ENCODE measurements at places on chromosomes 5 and 9.

DNA sequence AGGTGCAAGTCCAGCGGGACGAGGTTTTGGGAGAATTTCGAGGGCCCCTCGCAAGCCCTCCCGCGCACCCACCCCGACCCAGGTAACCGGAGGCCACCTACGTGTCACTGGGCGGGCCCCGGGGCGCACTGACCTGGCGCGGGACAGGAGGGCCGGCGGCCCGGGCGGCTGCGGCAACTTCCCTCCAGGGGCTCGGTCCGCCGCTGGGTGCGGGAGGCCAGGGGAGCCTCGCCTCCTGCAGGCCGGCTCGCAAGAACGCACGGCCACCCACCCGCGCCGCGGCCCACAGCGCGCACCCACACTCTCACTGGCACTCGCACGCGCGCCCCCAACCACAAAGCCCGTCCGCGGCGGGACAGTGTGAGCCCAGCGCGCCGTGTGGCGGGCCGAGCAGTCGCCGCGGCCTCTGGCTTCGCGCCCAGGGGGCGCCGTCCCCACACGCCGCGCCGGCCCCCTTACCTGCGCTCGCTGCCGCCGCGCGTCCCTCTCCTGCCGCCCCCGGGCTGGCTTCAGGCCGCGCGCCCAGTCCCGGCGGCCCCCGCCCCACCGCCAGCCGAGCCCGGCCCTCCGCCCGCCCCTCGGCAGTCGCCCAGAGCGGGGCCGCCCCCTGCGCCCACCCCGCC is 451 bp downstream of the LPAR1 start:
- peak; percentile 21 for DNase-seq
- H3K27me3 ChIP-seq, result peaks cover 77% of the 10 kb centered on the region
- H3K4me3 ChIP-seq, result peak overlapping the region; percentile 71
- peaks cover 20% of the 10 kb centered on the region for H3K4me1 ChIP-seq
- H3K27ac ChIP-seq, result peak overlapping the region; percentile 82

GRCh38 chr5:165187815-165188214 is 1682.4 kb downstream of the MAT2B start:
- H3K27me3 ChIP-seq, result no peaks in the 10 kb centered on the region
- H3K4me1 ChIP-seq, result no peaks in the 10 kb centered on the region
- no peak for DNase-seq
- H3K27ac ChIP-seq, result no peak overlapping the region

DNA sequence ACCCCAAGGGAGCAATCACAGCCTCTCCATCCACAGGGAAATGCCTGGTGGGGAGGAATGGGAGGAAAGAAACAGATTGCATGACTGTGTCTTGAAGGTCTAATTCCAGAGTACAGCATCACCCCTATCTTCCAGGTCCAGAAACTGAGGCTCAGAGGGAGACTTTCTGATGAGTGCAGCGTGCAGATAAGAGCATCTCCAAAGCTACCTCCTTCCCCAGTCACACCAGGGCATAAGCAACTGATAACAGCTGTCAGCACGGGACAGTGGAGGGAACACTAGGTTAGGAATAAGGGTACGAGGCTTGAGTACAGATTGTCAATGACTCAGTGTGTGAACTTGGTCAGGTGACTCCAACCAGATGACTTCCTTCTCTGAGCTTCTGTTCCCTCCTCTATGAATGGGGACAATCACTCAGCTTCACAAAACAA is 126.9 kb downstream of the KCNIP1 start:
- H3K36me3 ChIP-seq, result no peaks in the 10 kb centered on the region
- no peak overlapping the region for H3K4me3 ChIP-seq
- H3K27ac ChIP-seq, result no peak overlapping the region
- H3K27me3 ChIP-seq, result no peaks in the 10 kb centered on the region
- peaks cover 40% of the 10 kb centered on the region for H3K4me1 ChIP-seq

DNA sequence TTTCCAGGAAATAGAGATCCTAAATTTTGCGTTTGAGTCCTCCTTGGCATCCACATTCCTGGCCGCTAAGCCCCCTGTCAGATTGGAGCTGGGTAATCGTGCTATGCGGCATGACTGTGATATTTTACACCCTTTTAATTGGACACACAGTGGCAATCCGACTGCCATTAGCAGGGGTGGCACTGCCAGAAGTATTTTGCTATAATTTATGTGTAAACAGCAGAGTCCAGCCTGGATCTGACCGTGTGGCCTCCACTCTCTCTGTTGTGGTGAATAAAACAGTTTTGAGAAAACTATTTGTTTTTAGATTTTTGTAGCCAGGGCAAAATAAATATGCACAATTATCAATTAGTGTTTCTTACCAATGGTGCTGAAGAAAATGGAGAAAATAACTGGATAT is 281.0 kb upstream of the IRX2 start:
- no peaks in the 10 kb centered on the region for H3K36me3 ChIP-seq
- H3K4me1 ChIP-seq, result no peaks in the 10 kb centered on the region
- H3K27me3 ChIP-seq, result peaks cover 8% of the 10 kb centered on the region
- no peak for DNase-seq
- H3K27ac ChIP-seq, result no peak overlapping the region
- no peak overlapping the region for H3K4me3 ChIP-seq

- no peaks in the 10 kb centered on the region for H3K27me3 ChIP-seq
- peaks cover 15% of the 10 kb centered on the region for H3K36me3 ChIP-seq
- DNase-seq, result peak; percentile 2
- peaks cover 45% of the 10 kb centered on the region for H3K4me1 ChIP-seq
- no peak overlapping the region for H3K27ac ChIP-seq
These were observed 17.3 kb downstream of the TCF7 start for GRCh38 chr5:134131578-134132350.

- no peaks in the 10 kb centered on the region for H3K27me3 ChIP-seq
- peaks cover 14% of the 10 kb centered on the region for H3K36me3 ChIP-seq
- no peak overlapping the region for H3K4me3 ChIP-seq
- DNase-seq, result no peak
- no peak overlapping the region for H3K27ac ChIP-seq
- peaks cover 36% of the 10 kb centered on the region for H3K4me1 ChIP-seq
These were observed 2.0 kb upstream of the RNF14 start for GRCh38 chr5:141966963-141967333.

DNA sequence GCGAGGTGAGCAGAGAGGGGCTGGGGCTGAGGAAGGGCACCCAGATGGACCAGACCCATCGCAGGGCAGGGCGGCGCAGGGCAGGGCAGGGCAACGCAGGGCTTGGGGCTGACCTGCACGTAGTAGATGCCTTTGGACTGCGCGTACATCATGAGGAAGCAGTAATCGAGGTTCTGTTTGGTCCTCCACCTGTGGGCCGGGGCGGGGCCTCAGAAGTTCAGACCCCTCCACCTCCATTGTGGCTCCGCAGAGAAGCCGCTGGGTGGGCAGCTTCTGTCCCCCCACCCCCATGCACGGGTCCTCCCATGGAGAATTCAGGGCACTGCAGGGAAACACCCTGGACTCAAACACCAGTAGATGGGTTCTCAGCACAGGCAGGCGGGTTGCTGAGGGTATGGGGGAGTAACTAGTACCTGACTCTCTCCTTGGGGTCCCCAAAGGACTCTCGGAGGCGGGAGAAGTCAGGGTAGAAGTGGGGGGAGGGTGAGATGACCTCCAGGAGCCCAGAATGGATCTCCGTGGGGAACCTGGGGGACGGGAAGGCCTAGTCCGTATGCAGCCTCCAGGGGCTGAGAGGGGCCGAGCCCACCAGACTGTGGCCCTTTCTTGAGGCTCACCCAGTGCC is 6.4 kb downstream of the LTC4S start:
- peaks cover 67% of the 10 kb centered on the region for H3K4me1 ChIP-seq
- no peak for DNase-seq
- H3K27me3 ChIP-seq, result no peaks in the 10 kb centered on the region
- H3K27ac ChIP-seq, result no peak overlapping the region
- no peak overlapping the region for H3K4me3 ChIP-seq

DNA sequence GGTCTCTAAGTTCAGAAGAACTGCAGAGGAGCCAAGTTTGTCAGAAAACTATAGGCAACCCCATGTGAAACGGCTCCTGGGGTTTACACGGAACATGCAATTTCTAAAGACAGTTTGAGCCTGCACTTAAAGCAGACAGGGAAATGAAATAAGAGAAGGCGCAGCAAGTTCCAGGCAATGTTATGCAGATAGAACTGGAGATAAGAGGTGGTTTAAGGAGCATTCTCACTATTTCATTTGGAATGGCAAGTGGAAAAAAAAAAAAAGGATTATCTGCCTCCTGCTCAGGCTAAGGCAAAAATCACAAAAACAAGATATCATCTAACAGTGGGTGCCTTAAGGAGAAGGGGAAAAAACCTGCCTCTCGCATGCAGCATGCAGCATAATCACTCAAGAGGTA is 2252.4 kb downstream of the MAT2B start:
- DNase-seq, result no peak
- no peaks in the 10 kb centered on the region for H3K36me3 ChIP-seq
- no peak overlapping the region for H3K4me3 ChIP-seq
- no peaks in the 10 kb centered on the region for H3K27me3 ChIP-seq
- H3K4me1 ChIP-seq, result no peaks in the 10 kb centered on the region
- no peak overlapping the region for H3K27ac ChIP-seq

GRCh38 chr5:179986328-179986727 is 78.6 kb upstream of the TBC1D9B start:
- H3K4me3 ChIP-seq, result no peak overlapping the region
- no peaks in the 10 kb centered on the region for H3K4me1 ChIP-seq
- no peak overlapping the region for H3K27ac ChIP-seq
- H3K36me3 ChIP-seq, result no peaks in the 10 kb centered on the region
- no peaks in the 10 kb centered on the region for H3K27me3 ChIP-seq

DNA sequence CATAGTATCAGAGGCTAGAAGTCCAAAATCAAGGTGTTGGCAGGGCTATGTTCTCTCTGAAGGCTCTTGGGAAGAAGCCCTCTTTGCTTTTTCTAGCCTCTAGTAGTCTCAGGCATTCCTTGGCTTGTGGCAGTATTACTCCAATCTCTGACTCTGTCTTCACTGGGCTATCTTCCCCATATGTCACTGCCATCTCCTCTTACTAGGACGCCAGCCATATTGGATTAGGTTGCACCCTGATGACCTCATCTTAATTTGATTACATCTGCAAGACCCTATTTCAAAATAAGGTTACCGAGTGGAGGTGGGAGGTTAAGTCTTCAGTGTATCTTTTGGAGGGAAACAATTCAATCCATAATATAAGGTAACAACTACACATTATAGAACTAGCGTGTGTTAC is 21.3 kb upstream of the EBF1 start:
- no peaks in the 10 kb centered on the region for H3K36me3 ChIP-seq
- no peak for DNase-seq
- no peaks in the 10 kb centered on the region for H3K27me3 ChIP-seq
- peaks cover 7% of the 10 kb centered on the region for H3K4me1 ChIP-seq
